ENCODE measurements at places on chromosomes 6 and 20.

DNA sequence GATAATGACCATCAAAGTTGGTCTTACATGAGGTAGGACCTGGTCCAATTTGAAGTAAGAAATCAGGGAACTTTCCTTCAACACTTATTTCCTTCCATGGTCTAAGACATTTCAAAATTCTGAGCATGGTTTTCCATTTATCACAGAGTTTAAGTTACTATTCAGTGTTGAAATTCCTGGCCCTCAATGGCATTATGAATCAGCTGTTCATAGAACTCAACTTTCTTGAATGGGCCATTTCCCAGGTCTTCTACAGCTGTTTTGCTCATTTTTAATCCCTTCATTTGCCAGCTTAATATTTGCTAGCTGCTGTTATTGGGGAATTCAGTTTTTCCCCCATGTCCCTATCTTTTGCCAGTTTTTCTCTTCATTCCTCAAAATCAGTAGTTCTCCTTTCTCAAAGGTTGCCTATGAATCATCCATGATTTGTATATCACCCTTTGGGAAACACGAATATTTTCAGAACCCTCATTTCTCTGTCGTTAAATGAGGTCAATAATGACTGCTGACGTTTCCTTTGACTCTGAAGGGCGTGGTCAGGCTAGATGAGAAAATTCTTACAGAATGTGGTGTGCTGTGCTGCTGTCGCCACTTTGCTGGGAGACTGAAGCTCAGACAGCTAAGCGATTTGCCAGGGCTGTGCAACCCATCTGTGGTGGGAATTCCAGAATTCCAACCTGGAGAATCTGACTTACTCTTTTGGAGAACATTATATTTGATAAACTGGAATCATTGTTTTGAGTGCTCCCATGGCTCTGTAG, 216.5 kb upstream of the FLRT3 start:
- no peak for DNase-seq

DNA sequence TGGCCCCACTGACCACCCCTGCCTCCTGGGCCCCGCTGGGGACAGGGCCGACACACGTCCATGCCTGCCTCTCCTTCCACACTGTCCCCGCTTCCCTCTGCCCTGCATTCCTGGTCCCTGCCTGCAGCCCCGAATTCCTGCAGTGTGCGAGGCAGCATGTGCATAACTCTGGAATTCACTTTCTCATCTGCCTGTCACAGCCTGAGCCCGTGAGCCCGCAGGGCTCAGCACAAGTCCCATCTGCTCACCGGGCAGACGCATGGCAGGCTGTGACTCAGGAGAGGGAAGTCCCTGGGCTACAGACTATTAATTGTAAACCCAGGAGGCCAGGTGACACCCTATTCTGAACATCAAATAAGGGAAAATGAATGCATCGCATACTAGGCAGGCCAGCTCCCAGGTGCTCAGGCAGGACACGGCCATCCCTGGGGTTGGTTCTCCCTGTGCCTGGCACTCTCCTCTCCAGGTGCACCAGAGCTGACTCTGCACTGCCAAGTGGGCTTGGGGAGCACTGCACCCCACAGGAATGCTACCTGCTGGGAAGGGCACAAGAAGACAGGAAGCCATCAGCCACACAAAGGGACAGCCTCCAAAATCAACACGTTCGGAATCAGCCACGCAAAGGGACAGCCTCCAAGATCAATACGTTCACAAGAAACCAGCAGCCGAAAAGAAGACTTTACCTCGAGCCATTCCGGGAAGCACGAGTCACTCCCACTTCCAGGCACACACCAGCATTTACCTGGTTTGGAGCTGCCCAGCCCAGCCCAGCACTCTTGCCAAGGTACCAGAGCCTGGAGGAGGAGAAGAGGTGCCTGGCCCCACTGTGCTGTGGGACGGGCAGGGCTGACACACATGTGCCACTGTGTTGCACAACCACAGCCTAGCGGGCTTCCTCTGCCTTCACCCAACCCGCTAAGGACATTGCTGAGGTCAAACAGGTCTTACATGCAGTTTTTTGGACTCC, 65.9 kb downstream of the DLL1 start:
- no peak for DNase-seq

- no peak for DNase-seq
Measured at GRCh38 chr20:24955045-24955444, 6.0 kb downstream of the CST7 start.

DNA sequence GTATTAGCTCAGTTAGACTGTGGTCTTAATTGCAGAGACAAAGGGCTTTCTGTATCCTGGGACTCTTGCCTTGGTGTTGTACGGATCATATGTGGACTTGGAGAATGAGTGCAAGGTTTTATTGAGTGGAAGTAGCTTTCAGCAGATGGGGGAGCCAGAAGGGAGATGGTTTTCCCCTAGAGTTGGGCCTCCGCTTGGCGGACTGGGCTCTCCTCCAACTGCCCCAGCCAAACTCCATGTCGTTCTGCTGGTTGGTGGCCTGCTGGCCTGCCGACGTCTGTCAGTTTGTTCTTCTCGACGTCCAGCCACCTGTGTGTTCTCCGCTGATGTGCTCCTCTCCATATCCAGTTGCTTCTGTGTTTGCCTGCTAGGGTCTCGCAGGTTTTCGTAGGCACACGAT, 189.5 kb upstream of the FLRT3 start:
- DNase-seq: no peak

DNA sequence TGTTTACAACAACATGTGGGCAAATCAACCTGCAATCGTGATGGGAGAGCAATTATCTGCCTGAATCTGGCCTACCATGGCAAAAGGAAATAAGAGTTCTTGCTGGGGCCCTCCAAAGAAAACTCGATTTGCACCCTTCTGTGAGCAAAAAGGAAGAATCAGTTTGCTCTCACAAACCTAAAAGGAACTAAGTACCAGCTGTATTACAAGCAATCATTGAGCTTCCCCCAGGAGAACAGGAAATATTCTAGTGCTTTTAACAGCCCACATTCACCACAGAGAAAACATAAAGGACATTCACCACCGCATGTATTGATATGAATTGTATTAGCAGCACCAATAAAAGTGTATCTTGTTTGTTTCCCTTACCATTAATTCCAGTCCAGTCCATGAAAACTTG, 75.0 kb downstream of the MBOAT1 start:
- no peak for DNase-seq

DNA sequence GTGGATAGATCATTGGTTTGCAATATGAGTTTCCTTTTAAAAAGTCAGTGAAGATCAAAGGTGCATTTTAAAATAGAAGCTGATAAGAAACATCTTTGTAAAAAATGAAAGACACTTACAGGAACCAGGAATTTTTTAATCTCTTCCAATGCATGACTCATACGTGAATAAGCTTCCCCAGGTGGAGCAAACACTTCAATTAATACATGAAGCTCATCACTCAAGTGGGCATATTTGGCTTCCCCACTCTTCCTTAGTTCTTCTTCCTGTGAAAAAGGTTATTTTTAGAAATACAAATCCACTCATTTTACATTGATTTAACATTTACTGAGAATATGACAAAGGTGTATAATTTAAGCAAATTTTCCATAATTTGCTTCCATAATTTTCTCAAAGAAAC, 308.1 kb downstream of the KHDRBS2 start:
- no peak for DNase-seq

DNA sequence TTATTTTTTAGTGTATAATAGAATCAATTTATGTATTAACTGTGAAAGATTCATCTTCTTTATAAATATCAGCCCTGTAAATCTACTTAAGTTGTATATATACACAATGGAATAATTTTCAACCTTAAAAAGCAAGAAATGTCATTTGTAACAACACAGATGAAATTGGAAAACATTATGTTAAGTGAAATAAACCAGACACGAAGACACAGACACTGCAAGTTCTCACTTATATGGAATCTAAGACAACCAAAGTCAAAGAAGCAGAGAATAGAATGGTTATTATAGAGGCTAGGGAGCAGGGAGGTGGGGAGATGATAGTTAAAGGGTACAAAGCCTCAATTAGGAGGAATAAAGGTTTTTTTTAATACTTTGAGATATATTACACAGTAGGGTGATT, 1404.4 kb downstream of the HACE1 start:
- no peak for DNase-seq

DNA sequence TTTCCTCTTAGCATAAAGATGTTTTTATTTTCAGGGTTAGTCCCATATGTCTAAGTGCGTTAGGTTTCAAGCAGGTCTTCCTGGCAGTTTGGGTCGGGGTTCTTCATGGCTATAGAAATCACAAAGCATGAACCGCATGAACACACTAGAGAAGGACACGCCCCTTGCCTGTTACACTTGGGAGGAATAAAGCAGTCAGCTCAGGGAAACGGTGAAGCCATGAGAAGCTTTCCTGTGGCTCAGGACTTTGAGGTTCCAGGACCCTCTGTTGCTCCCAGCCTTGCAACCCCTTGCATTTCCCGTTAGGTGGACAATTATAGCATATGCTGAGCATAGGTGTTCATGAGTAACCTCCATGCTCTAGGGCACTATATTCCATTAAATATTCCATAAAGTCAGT, 96.7 kb downstream of the SYCP2 start:
- no peak for DNase-seq

GRCh38 chr20:3406481-3407039, 909 bp downstream of the DNAAF9 start:
- no peak for DNase-seq

DNA sequence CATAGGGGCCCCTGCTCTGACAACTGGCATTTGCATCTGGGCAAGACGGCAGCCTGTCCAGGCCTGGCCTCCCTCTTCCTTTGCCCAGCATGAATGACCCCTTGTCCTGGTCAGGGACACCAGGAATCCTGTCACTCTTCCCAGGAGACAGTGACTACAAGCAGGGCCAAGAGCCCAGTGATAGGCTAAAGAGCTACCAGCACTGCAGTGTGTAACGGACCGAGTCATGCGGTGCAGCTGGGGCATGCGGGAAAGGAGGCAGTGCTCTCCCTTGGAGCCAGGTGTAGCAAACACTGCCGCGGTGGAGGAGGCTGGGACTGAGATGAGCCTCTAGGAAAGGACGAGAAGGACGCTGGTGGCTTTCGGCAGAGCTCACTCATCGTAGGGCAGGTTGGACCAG, 38.7 kb upstream of the DSP start:
- DNase-seq: no peak

DNA sequence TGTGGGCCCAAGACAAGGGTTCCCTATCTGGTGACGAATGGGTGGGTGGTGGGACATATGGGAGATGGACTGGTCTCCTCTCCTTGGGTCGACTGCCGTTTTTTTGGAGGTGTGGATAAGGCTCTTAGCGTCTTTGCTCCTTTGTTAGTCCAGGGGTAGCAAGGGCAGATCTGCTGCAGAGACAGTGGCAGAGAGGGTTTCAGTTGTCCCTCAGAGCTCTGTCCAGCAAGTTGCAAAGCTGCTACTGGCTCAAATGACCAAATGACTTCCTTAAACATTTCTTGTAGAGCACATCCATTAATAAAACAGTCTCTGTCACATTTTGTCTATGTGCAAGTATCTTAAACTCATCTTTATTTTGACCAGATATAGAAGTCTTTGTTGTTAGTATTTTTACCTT, 508.0 kb upstream of the ADGRB3 start:
- no peak for DNase-seq

GRCh38 chr6:61887423-61887822, 398.6 kb downstream of the KHDRBS2 start:
- no peak for DNase-seq

DNA sequence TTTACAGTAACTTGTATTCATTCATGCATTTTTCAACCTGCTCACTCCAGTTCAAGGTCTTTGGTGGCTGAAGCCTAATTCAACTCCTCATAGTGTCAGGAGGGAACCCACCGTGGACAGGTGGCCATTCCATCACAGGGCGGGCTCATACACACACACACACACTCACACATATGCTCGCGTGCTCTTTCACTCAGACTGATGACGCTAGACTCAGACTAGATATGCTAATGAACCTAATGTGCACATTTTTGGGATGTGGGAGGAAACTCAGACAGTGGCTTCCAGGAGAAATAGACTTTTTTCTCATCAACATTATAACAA, 56.7 kb downstream of the TRIM27 start:
- DNase-seq: no peak

DNA sequence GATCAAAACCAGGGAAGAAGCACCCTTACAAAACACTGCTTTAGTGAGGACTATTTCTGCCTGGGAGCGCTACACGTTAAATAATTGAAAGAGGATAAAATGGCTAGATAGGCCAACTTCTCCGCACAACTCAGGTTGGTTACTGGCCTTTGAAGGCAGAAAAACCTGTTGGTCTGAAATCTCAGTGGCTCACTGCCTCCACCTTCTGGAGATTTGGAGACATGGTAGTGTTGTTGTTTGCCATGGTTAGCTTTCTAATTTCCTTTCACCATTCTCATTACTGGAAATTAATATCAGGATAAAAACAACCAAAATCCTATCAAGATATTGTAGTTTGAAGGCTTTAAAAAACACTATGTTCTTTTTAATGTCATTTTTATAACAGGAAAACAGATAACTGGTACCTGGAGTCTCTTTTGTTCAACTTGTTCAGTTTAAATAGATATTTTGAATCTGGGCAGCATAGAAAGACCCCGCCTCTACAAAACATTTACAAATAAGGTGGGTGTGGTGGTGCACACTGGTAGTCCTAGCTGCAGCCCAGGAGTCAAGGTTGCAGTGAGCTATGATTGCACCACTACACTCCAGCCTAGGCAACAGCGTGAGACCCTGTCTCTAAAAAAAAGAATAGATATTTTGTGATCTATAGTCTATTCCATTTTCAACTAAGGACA, 27.5 kb upstream of the BCLAF1 start:
- no peak for DNase-seq

- no peak for DNase-seq
Measured at GRCh38 chr6:123529058-123529457, 107.7 kb downstream of the TRDN start.

- DNase-seq: no peak
Measured at GRCh38 chr20:19609642-19610223, 148.3 kb upstream of the RIN2 start.

GRCh38 chr6:158972241-158973233, 27.5 kb downstream of the RSPH3 start:
- no peak for DNase-seq

- no peak for DNase-seq
Measured at GRCh38 chr20:24778585-24779031, 170.5 kb upstream of the CST7 start.

GRCh38 chr6:143823548-143823947, 19.6 kb upstream of the LTV1 start:
- DNase-seq: no peak

DNA sequence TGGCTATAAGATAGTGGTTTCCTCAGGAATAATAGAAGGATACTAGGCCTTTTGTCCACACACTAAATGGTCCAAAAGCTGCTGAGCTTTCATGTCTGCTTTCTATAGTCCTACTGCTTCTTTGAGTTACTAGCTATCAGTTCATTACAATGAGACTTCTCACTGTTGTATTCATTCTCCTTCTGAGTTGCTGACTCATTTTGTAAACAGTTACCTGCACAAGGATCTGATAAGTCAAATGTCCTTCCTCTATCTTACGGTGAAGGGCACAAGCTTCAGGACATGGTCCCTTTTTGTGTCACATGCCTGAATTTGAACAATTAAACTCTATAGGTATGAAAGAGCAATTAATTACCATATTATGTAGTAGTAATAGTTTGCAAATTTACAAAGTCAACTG, 90.5 kb downstream of the MAN1A1 start:
- no peak for DNase-seq

- DNase-seq: no peak
Measured at GRCh38 chr6:40960742-40961430, 78.1 kb downstream of the UNC5CL start.

GRCh38 chr6:75882734-75883133, 133.7 kb downstream of the MYO6 start:
- no peak for DNase-seq
